ENCODE measurements at places on chromosomes 2 and 18.

DNA sequence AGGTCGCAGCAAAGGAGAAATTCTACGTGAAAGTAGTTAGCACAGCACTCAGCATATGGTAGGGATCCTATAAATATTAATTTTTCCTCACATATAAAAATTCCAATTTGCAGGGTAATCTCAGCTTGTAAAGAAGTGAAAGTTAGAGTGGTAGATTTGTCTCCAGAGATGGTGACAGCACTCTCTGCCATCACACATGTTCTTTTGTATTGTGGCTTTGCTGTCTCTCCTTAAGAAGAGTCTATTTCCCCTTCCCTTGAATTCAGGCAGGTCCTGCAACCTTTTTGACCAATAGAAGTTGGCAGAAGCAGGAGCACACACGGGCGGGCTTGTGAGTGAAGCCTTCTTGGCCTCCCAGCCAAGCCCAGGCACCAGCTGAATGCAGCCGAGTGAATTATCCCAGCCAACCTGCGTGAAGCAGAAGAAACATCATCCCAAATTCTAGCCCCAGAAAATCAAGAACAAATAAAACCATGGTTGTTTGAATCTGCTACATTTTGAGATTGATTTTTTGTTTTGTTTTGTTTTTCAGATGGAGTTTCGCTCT lies 107.8 kb upstream of the COPS8 start:
- no peak for DNase-seq

DNA sequence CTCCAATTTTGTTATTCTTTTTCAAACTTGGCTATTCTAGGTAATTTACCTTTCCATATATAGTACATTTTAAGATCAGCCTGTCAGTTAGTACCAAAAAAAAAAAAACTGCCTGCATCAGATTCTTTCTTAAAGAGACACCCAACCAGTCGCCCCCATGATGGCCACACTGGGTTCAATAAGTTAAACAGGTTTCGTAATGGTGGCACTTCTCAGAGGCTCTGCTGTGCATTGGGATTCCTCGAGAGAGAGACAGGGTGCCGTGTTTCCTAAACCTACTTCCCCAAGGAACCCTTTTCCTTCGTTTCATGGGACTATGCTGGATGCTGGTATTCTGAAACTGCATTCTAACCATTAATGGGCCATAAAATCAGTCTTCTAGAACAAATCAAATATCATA lies 37.4 kb downstream of the MYO7B start:
- no peak for DNase-seq

DNA sequence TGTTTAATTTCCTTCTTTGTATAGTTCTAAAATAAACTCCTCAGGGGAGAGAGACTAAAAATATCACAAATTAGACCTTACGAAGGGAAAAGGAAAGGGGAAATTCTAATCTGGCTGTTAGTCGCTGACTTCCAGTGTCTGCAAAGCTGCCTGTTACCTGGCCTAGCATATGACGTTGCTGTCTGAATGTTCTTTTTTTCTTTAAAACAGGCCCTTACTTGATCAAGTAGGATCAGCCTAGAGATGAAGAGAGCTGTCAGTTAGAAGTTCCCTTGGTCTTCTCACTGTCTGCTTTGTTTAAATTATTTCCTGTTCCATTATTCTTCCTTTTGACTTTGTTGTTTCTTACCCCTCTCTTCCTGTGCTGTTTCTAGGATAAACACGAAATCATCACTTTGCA lies 11.2 kb downstream of the NCK2 start:
- no peak for DNase-seq

DNA sequence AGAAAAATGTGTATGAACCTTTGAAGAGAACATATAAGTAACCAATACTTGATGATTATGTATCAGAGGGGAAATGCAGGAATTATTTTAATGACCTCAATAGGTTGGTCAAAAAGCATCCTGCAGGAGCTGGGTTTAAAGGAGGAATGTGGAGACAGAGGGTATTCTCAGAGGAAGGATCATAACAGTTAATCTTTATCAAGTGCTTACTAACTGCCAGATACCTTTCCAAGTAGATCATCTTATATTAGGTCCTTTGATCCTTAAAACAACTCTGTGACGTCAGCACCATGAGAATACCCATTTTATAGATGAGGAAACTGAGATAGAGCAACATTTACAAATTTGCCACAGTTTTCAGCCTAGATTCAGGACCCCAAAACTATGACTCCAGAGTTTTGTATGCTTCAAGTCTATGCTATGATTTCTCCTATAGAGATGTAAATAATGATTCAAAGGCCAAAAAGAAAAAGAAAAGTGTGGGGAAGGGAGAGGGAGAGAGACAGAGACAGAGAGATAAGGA lies 3.0 kb downstream of the RFTN2 start:
- DNase-seq = no peak

- DNase-seq = no peak
Observed at GRCh38 chr18:56992777-56993176, 154.1 kb upstream of the BOD1L2 start.

DNA sequence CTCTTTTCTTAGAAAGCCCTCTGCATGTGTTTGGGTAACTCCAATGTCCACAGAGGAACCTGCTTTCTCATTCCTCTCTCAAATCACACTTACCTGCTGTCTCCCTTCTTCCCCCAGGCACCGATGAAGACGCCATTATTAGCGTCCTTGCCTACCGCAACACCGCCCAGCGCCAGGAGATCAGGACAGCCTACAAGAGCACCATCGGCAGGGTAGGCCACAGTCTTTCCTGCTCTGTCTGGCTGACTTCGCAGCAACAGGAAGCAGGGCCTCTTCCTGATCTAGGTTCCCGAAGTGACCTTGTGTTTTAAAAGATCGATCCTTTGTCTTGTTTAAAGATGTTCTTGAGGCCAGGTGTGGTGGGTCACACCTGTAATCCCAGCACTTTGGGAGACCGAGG lies 25.0 kb upstream of the GMCL1 start:
- DNase-seq = no peak

- DNase-seq = no peak
Observed at GRCh38 chr2:129396980-129397599, 582.4 kb upstream of the RAB6C start.

- no peak for DNase-seq
Observed at GRCh38 chr18:72940986-72941385, 73.2 kb upstream of the NETO1 start.

DNA sequence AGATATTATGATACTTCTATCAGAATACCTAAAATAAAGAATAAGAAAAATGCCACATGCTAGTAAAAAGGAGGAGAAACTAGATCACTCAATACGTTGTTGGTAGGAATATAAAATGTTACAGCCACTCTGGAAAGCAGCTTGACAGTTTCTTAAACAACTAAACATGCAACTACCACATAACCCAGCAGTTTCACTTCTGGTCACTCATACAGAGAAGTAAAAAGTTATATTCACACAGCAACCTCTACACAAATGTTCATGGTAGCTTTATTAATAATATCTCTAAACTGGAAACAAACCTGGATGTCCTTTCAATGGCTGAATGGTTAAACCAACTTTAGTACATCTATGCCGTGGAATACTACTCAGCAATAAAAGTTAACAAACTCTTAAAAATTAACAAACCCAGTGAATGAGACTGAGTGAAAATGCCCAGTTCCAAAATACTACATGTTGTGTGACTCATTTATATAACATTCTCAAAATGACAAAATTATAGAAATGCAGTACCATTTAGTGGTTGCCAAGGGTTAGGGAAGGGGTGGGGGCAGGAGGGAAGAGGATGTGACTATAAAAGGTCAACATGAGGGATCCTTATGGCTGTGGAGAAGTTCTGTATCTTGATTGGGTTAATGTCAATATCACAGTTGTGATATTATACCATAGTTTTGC lies 124.1 kb downstream of the MMADHC start:
- DNase-seq = no peak

- no peak for DNase-seq
Observed at GRCh38 chr2:172836347-172836821, 100.7 kb downstream of the RAPGEF4 start.

GRCh38 chr2:67848551-67849285 lies 214.1 kb downstream of the C1D start:
- DNase-seq = no peak

- DNase-seq = no peak
Observed at GRCh38 chr2:223560749-223561435, 41.3 kb downstream of the SCG2 start.

- DNase-seq = no peak
Observed at GRCh38 chr2:88932686-88933085, 241.2 kb downstream of the RPIA start.

DNA sequence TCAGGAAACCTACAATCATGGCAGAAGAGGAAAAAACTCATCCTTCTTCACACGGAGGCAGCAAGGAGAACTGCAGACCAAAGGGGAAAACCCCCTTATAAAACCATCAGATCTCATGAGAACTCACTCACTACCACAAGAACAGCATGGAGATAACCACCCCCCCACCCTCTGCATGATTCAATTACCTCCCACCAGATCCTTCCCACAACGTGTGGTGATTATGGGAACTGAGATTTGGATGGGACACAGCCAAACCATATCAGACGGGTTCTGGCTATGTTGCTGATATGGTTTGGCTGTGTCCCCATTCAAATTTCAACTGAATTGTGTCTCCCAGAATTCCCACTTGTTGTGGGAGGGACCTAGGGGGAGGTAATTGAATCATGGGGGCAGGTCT lies 28.7 kb upstream of the CCDC150 start:
- no peak for DNase-seq

- no peak for DNase-seq
Observed at GRCh38 chr2:176496761-176497160, 227.5 kb downstream of the MTX2 start.

- DNase-seq = no peak
Observed at GRCh38 chr2:129752686-129753085, 226.8 kb upstream of the RAB6C start.

DNA sequence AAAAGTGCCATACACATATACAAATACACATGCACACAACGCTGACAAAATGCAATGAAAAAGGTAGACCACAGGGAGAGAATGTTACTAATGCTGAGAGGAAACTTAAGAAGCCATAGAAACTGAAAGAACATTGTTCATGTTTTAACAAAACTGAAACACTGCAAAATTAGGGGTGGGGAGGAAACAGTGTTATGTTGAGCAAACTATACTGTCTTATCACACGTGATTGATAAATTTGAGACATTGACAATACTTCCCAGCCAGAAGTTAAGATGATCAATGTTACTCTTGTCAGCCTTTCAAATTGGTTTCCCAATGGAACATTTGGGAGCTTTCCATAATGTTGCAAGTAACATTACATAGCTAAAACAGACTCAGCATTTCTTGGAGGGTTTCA lies 165.5 kb downstream of the L3MBTL4 start:
- DNase-seq = no peak

DNA sequence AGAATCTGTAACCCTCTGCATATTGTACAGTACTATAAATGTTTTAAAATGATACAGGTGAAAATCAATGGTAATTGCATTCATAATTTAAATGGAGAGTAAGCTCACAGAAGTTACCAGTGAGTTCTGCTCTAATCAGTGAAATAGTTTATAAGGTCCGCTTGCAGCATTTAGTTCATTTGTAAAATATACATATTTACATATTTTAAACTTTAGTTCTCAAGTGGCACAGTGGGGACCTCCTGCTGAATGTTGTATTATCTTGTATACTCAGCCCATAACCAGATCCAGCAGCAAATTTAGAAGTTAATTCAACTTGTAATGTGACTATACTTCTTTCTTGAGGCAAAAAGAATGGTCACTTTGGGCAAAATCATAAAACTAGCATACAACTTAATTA lies 41.7 kb upstream of the TBR1 start:
- DNase-seq = no peak

- DNase-seq = no peak
Observed at GRCh38 chr2:205405752-205406151, 276.5 kb upstream of the NRP2 start.

GRCh38 chr18:50734886-50735285 lies 84.9 kb downstream of the MRO start:
- DNase-seq = no peak

DNA sequence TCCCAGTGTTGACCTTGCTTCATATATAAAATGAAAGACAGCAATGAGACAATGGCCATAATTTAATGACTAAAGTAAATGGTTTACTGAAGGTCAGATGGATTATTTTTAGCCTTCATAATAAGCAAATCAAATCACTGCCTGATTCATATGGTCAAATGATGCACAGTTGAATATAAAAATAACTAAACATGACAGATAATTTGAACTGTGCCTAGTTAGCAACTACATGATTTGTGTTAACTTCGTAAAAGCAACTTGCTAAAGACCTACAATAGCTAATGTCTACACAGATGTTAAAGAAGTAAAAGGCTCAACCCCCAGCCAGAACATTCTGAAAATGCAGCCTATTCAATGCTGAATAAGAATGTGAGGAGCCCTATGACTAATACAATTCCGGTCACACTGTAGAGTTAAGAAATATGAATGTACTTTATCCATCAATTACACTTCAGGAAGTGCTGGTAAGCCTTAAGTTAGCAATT lies 590.8 kb upstream of the CDH2 start:
- no peak for DNase-seq

DNA sequence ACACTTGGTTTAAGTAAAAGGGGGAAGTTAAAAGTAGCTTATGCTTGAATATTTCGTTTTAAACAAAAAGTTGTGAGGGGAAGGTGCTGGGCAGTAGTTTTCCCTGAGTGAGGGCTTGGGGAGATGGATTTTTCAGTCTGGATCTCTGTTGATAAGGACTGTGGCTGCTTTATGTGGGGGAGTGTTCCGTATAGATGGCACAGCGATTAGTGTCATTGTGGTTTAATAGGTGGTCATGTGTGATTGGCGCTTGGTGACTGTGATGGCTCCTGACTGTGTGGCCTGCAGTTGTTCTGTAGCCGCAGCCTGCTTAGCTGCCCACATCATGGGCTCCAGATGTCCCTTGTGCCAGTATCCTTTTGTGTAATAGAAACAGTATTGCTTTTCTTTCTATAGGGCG lies 156.2 kb downstream of the WDSUB1 start:
- DNase-seq = no peak

DNA sequence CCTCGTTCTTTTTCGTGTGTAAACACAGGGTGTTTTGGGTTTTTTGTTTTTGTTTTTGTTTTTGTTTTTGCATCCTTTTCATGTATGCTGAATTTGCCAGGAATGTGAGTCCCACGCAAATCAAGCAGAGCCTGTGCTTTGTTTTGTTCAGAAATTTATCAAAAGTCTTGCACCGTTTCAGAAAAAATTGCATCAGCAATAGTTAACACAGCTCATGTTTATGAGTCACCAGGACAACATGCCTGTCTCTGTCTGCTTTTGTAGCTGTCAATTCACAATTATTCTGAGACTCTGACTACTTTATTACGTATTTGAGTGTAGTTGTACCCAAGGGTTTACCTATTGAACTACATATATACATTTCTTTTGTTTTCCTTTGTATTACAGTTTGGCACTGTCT lies 38.3 kb downstream of the MRPL44 start:
- DNase-seq = no peak

DNA sequence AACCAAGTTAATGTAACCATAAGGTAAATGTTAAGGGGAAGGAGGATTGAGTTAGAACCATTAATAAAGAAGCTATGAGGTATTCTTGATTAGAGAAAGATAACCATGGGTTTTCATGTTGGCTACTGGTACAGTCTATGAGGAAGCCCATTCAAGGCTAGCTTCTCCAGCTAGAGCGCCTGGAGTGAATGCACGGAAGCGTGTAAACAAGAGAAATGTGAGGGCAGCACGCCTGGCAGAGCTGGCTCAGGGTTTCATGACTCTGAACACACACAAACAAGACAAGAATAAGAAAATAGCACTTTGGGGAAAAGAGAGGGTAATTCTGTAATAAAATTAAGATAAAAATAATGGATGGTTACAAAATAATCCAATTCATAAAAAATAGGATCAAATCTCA lies 255.3 kb downstream of the PDE11A start:
- no peak for DNase-seq

GRCh38 chr18:26159353-26159752 lies 25.7 kb downstream of the PSMA8 start:
- no peak for DNase-seq
